ENCODE measurements at places on chromosomes 4 and X. TPM values are rescaled to one million over a fixed set of nuclear protein-coding genes. Genes with fewer than 3 reads are reported as not detected.

The SLC39A8 gene
- polyA plus RNA-seq, result 179 TPM

The TMEM150C gene
- 2.9 TPM for polyA plus RNA-seq

The RPGR gene
- 17.6 TPM for polyA plus RNA-seq

The SHROOM3 gene
- polyA plus RNA-seq, result 21.1 TPM

The CHRDL1 gene
- 45.3 TPM for polyA plus RNA-seq

The RAB40AL gene
- 0.20 TPM for polyA plus RNA-seq

The CXCL13 gene
- 5.4 TPM for polyA plus RNA-seq

The RASL11B gene
- polyA plus RNA-seq, result 1.3 TPM

The SFRP2 gene
- 0.68 TPM for polyA plus RNA-seq

The FANCB gene
- polyA plus RNA-seq, result 0.25 TPM

The HSFX2 gene
- polyA plus RNA-seq, result 0.41 TPM

The DCAF12L2 gene
- polyA plus RNA-seq, result not detected

The HELT gene
- 0.53 TPM for polyA plus RNA-seq

The FRAS1 gene
- 0.45 TPM for polyA plus RNA-seq

The ZNF630 gene
- 0.98 TPM for polyA plus RNA-seq

The MPC1L gene
- polyA plus RNA-seq, result not detected

The ACE2 gene
- polyA plus RNA-seq, result 0.53 TPM

The ERCC6L gene
- polyA plus RNA-seq, result 0.16 TPM

The MAGEB2 gene
- not detected for polyA plus RNA-seq

The SSX4B gene
- polyA plus RNA-seq, result not detected

The SEC24B gene
- polyA plus RNA-seq, result 8.0 TPM

The TRIM61 gene
- 1.3 TPM for polyA plus RNA-seq

The RELL1 gene
- polyA plus RNA-seq, result 7.7 TPM

The INTS6L gene
- 3.5 TPM for polyA plus RNA-seq

The TMEM31 gene
- polyA plus RNA-seq, result not detected

The FGFBP2 gene
- polyA plus RNA-seq, result 0.47 TPM

The GAGE12G gene
- polyA plus RNA-seq, result not detected

The PDGFRA gene
- polyA plus RNA-seq, result 8.1 TPM

The FGA gene
- 13.1 TPM for polyA plus RNA-seq

The SUPT20HL2 gene
- not detected for polyA plus RNA-seq

The EFHC2 gene
- polyA plus RNA-seq, result 2.4 TPM

The F8A2 gene
- not detected for polyA plus RNA-seq

The SPANXA1 gene
- polyA plus RNA-seq, result not detected

The PAGE5 gene
- polyA plus RNA-seq, result not detected

The CCDC160 gene
- polyA plus RNA-seq, result 0.79 TPM

The SPRY1 gene
- polyA plus RNA-seq, result 39.8 TPM

The KLKB1 gene
- 0.23 TPM for polyA plus RNA-seq

The ETDB gene
- not detected for polyA plus RNA-seq

The CSAG2 gene
- not detected for polyA plus RNA-seq

The SSX2B gene
- polyA plus RNA-seq, result not detected

The PLP2 gene
- 138 TPM for polyA plus RNA-seq

The GAGE12H gene
- polyA plus RNA-seq, result not detected

The HSD17B10 gene
- 118 TPM for polyA plus RNA-seq

The NRK gene
- polyA plus RNA-seq, result 0.18 TPM

The TKTL2 gene
- not detected for polyA plus RNA-seq

The SPIN2A gene
- 0.63 TPM for polyA plus RNA-seq

The RHOXF2B gene
- polyA plus RNA-seq, result not detected

The EMCN gene
- 8.3 TPM for polyA plus RNA-seq

The SYTL4 gene
- polyA plus RNA-seq, result 3.8 TPM

The SRPX2 gene
- polyA plus RNA-seq, result 8.1 TPM

The CXorf38 gene
- 8.2 TPM for polyA plus RNA-seq

The FAM53A gene
- 1.4 TPM for polyA plus RNA-seq

The BEND2 gene
- 0.04 TPM for polyA plus RNA-seq

The SLITRK2 gene
- 0.18 TPM for polyA plus RNA-seq

The HTN1 gene
- not detected for polyA plus RNA-seq

The CFAP299 gene
- polyA plus RNA-seq, result 2.8 TPM
